Cerebellum (tissue), 4 donors: ENCODE measurements at places on chromosomes 6 and 20.

- no peak for DNase-seq
Observed at GRCh38 chr6:101146389-101146788, 247.1 kb upstream of the GRIK2 start.

GRCh38 chr6:50180646-50181045, 130.9 kb upstream of the DEFB112 start:
- DNase-seq = no peak

DNA sequence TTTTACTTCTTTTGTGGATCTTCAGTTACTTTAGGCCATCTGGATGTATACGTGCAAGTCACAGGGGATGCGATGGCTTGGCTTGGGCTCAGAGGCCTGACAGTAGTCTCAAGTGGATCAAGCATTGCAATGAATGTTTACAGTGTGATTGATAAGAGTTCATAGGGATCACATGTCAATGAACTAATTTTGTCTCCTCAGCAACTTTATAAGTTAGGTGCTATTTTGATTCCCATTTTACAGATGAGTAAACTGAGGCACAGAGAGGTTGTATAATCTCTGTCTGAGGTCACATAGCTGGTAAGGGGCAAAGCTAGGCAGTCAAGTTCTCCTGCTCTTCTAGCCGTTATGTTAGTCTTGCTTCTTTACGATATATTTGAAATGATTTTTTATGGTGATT, 13.5 kb downstream of the MEI4 start:
- no peak for DNase-seq

- DNase-seq = no peak
Observed at GRCh38 chr6:148203970-148204369, 138.7 kb upstream of the SASH1 start.

DNA sequence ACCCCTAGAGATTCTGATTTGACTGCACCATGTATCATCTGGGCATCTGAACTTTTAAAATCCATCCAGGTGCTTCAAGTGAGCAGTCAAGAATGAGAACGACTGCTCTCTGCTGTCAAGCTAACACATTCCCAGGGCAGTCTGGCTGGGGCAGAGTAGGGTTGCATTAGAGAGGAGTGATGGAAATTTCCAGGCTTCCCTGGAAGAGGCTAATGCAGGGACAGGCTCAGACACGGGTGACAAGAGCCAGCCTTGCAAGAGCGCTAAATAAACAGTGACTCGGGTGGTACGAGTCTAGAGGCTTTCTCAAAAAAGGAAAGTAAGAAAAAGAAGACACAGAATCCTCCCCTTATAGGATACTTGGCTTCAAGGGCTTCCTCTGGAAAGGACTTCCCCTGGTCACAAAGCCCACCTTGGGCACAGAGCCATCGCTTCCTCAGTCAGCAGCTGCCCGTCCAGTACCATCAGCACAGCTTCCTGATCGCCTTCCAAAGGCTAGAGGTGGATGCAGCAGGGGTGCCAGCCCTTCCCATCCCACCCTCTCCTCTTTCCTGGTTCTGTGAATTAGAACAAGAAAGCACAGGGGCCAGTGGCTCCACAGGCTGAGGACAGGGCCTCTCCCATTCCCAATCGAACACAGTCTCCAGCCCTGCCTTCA, 177.4 kb upstream of the RREB1 start:
- DNase-seq = no peak

- no peak for DNase-seq
Observed at GRCh38 chr6:34343806-34344205, 48.7 kb downstream of the NUDT3 start.

GRCh38 chr6:26367114-26367513, 2.1 kb downstream of the BTN3A2 start:
- no peak for DNase-seq

DNA sequence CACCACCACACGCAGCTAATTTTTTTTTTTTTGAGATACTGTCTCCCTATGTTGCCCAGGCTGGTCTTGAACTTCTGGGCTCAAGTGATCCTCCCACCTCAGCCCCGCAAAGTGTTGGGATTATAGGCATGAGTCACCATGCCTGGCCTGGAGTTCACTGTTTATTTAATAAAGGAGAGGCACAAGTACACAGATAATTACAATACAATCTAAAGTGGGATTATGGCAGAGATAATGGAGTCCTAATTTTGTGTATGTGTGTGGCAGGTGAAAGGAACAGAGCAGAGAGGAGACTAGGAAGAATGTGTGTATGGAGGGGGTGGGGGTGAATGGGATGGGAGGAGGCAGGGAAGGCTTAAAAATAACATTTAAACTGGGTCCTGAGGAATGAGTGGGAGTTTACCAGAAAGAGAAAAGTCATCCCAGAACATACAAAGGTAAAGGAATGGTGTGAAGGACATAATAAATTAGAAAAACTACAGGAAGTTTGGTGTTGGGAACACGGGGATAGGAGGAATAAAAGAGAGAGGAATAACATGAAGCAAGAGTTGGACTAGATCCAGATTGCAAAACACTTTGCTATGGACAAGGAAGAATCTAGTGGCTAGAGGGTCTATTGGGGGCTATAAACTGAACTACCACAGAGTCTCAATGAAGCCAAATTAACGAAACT, 4.4 kb downstream of the NCOA5 start:
- no peak for DNase-seq

GRCh38 chr20:1105599-1106194, 12.7 kb upstream of the PSMF1 start:
- DNase-seq = no peak

GRCh38 chr6:13355999-13356785, 27.9 kb upstream of the TBC1D7 start:
- no peak for DNase-seq

DNA sequence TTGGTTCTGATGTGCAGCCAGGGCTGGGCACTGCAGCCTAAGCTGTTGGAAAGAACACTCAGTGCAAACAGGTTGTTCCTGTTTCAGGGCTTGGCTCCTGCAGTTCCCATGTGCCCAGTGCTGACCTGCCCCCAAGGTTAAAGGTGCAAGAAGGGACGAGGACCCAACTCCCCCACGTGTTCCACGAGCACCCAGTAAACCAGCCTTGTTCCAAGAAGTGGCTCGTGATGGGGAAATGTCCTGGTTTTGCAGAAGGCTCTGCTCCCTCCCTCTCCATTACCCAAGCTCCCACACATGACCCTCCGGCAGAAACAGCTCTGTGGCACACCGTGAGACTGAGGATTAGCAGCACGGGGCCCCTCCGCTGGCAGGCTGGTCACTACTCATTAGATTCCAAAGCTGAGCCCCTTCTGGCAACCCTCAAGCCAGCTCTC, 9.4 kb downstream of the ACSS1 start:
- no peak for DNase-seq
